ENCODE measurements at places on chromosomes 1 and 21.

- DNase-seq, result no peak
Measured at GRCh38 chr1:3687504-3687903, 35.2 kb downstream of the TP73 start.

GRCh38 chr1:232164078-232164963, 465.6 kb downstream of the SIPA1L2 start:
- no peak for DNase-seq

DNA sequence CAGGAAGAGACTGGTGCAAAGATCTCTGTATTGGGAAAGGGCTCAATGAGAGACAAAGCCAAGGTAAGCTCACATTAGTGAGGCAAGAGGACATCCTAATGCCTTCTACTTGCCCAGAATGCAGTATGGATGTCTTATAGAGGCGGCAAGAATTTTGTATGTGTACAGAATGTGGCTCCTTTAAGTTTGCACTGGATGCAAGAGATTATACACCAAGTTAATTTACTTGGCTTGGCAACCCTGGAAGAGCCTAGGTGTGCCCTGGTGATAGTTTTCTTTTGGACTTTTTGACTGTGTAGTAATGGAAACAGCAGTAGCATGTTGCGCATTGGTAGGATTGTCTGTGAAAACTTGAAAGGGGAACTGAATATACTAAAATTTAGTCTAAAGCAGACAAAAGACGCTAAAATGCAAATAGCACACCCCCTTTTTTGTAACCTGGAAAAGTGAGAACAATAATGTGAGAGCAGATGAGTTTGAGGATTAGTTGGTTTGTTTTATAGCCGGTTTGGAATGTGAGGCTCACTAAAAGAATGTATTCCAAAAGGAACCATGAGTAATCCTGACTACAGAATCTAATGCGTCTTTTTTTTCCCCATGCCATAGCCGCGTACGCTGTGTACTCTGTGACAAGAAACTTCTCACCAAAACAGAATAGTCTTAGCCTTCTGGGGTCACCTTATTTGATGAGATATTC, 18.1 kb downstream of the KHDRBS1 start:
- DNase-seq, result no peak

DNA sequence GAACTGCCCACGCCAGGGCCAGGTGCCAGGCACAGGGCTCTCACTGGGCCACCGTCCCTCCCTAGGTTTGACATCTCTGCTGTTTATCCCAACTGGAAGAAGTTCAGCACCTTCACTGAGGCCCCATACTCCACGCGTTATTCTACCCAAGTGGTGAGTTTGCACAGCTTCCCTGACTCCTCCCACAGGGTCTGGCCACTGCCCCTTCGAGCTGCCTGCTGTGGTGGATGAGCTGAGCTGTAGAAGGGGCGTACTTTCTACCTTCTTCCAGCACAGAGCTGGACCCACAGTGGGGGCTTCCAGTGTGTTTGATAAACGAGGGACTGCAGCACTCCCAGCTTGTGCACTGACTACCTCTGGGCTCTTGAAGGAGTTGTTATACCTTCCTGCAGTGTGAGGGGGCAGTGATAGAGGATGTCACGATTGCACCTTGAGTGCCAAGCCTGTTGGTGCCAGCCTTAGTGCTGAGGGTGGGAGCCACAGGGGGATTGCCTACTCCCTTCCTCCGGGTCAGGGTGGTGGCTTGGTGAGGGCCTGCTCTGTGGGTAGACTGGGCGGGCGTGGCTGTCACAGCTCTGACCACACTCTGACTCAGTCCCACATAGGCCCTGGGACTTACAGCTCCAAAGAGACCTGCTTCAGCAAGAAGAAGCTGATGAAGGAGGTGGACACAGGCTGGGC, 5.9 kb upstream of the TTC22 start:
- DNase-seq, result no peak

DNA sequence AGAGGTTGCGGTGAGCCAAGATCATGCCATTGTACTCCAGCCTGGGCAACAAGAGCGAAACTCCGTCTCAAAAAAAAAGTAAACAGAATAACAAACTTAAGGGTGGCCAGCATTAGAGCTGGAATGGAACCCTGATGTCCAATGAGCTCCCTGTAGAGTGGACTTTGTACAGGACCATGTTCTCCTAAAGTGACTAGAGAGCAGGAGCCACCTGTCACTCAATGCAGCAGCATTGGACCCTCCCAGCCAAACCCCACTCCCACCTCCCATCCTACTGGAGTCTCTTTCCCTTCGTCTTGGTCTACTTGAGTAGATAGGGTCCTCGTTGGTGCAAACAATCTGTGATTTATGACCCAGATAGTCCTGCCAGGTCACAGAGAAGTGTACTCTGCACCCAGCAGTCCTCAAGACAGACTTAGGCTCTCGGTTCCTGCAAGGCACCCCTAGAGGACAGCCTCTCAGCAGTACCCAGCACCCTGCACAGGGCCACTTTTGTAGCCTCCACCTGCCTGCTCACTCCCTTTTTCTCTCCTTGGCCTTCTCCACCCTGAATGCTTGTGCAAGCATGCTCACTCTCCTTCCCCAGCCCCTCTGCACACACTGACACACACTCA, 69.2 kb upstream of the ZNF281 start:
- no peak for DNase-seq

GRCh38 chr1:171254859-171255258, 6.6 kb downstream of the FMO1 start:
- no peak for DNase-seq
